ENCODE measurements at places on chromosomes 2 and 18.

GRCh38 chr2:8090748-8091700 is 590.8 kb upstream of the ID2 start:
- no peak for DNase-seq

DNA sequence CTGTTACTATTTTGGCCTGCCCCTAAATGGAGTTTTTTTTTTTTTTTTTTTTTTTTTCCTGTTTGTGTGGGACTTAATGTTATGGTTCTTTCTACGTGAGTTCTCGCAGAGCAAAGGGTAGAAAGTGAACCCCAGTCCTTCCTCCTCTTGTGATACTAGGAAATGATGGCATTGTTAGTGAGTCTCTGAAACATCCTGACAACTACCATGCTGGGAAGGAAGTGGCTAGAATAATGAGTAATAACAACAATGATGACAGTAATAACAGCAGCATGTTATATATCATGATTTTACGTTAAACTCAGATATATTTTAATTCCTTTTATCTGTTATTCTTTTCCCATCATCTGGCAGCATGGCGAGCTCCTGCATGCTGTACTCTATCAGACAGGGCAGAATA is 216.2 kb upstream of the LINC00305 start:
- no peak for DNase-seq

GRCh38 chr2:218077464-218078216 is 8.6 kb downstream of the RUFY4 start:
- DNase-seq, result no peak

GRCh38 chr2:200306196-200306930 is at the start of gene SPATS2L:
Gene SPATS2L (plus strand): TSS chr2:200306693. CDS start chr2:200389245, 82,552 bp downstream.
- peak; percentile 21 for DNase-seq

DNA sequence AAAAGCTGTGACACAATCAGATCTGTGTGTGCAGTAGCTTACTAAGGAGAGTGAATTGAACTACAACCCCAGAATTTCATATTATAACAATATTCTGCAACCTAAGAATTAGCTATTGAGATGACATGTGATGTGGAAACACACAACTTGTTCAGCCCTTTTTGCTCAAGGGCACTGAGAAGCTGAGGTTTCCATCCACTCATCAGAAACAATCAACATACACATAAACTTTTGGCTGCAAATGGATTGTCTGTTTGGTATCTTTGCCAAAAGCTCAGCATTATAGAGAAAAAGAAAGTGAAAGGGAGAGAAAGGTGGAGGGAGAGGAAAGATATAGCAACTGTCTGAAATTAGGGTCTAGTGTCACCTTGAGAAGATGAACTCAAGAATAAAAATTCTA is 117.2 kb upstream of the KLF7 start:
- no peak for DNase-seq

Measured in central memory CD4-positive, alpha-beta T cell (primary cell).